ENCODE measurements at places on chromosomes 11 and 22. TPM values are rescaled to one million over a fixed set of nuclear protein-coding genes. Genes with fewer than 3 reads are reported as not detected.

DNA sequence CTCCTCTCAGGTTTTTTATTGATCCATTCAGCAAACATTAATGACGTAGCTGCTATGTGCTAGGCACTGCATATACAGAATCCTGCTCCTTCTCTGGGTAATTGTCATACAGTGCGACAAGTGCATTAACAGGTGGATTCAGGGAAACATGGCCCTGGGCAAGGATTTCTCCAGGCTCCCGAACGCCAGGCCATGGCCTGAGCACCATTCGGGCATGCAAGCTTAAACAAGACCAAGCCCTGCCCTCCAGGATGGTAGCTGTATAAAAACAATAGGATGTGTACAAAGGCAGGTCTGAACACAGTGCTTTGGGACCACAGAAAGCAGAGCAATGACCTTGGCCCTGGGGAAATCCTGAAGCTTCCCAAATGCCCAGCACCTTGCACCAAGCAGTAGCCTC is 9.1 kb upstream of the SYT7 start:
- H3K27ac ChIP-seq, result no peak overlapping the region
- no peak overlapping the region for H3K4me3 ChIP-seq
- peaks cover 11% of the 10 kb centered on the region for H3K27me3 ChIP-seq
- H3K36me3 ChIP-seq, result no peaks in the 10 kb centered on the region
- DNase-seq, result no peak

- H3K36me3 ChIP-seq, result no peaks in the 10 kb centered on the region
- no peak overlapping the region for H3K4me3 ChIP-seq
- H3K27me3 ChIP-seq, result no peaks in the 10 kb centered on the region
- no peak overlapping the region for H3K27ac ChIP-seq
Measured at GRCh38 chr22:49334976-49335375, 492.7 kb downstream of the BRD1 start.

DNA sequence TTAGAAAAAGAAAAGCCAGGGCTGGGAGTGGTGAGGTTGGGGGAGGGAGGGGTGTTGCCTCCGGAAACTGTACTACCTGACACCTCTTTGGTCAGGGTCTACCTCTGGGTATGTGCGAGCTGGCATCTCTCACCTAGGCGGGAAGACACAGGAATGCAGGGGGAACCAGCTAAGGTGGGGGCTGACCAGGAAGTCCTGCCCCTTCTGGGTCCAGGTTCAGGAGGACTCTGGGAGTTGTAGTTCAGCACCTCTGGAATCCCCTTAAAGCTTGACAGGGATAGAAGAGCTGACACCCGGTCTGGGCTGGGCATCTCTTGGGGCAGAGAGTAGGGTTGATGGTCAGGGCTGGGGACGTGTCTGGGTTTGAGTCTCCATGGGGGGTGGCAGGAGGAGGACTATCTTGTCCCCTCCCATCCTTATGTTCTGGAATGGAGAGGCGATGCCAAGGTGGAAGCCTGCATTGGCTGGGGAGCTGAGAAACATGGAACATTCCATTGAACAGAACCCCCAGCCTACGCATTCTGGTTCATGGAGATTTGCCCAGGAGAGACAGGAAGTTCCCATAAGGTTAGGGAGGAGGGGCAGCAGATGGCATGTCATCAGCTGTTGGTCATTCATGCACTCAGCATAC is 2.1 kb upstream of the KIAA1671 start:
- peaks cover 13% of the 10 kb centered on the region for H3K4me1 ChIP-seq
- H3K36me3 ChIP-seq, result no peaks in the 10 kb centered on the region
- peaks cover 19% of the 10 kb centered on the region for H3K27me3 ChIP-seq
- DNase-seq, result no peak
- H3K4me3 ChIP-seq, result no peak overlapping the region
- no peak overlapping the region for H3K27ac ChIP-seq

The RELT gene
- polyA plus RNA-seq, result 7.5 TPM

The TTC28 gene
- polyA plus RNA-seq, result 0.60 TPM
